ENCODE measurements at places on chromosomes 12 and 14.

- peak; percentile 70 for DNase-seq
These were observed 87.3 kb downstream of the PHLDA1 start for GRCh38 chr12:75944097-75944904.

DNA sequence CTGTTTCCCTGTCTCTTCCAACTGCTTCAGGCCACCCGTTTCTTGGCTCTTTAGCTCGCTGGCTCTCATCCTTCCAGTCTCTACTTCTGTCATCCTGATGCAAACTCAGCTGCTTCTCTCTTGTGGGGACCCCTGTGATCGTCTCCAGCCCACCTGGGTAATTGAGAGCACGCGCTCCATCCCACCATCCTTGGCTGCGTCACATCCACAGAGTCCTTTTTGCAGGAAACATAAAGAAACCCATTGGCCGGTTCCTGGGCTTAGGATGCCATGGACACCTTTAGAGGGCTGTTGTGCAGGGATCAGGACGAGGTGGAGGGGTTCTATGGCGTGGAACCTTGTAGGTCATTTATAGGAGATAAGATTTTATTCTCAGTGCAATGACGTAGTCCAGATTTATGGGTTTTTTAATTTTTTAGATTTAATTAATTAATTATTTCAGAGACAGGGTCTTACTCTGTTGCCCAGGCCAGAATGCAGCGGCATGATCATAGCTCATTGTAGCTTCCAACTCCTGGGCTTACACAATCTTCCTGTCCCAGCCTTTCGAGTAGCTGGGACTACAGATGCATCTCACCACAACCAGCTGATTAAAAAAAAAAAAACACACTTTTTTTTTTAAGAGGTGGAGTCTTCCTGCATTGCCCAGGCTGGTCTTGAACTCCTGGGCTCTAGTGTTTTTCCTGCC lies 82.6 kb downstream of the CCDC92 start:
- no peak for DNase-seq

- DNase-seq: peak; percentile 15
These were observed 84.6 kb downstream of the OTOGL start for GRCh38 chr12:80183939-80184338.

- no peak for DNase-seq
These were observed 49.3 kb downstream of the C14orf132 start for GRCh38 chr14:96088481-96088880.

DNA sequence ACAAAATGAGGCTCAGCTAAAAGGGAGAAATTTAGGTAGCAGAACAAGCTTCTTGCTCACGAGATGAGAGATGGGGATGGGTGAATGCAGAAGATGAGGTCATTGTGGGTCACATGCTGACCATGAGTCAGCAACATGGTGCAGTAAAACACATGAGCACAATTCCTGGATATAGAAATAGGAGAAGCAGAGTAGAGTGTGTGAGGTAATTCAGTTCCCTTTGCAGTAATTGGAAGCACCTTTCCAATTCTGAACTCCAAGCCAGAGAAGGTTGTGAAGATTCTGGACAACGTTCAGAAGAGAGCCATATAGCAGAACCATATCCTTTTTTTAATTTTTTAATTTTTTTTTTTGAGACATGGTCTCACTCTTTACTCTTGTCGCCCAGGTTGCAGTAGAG lies 62.0 kb upstream of the LMNTD1 start:
- DNase-seq: no peak

- DNase-seq: no peak
These were observed 9.7 kb downstream of the MOK start for GRCh38 chr14:102295270-102295669.

- DNase-seq: no peak
These were observed 373.1 kb downstream of the SOX5 start for GRCh38 chr12:23576372-23576771.

- DNase-seq: no peak
These were observed 7.6 kb upstream of the SIX1 start for GRCh38 chr14:60656686-60657455.

GRCh38 chr12:48816143-48816854 lies 2.0 kb upstream of the CACNB3 start:
- no peak for DNase-seq

- DNase-seq: no peak
These were observed 2.9 kb downstream of the PRPF40B start for GRCh38 chr12:49626169-49626835.

DNA sequence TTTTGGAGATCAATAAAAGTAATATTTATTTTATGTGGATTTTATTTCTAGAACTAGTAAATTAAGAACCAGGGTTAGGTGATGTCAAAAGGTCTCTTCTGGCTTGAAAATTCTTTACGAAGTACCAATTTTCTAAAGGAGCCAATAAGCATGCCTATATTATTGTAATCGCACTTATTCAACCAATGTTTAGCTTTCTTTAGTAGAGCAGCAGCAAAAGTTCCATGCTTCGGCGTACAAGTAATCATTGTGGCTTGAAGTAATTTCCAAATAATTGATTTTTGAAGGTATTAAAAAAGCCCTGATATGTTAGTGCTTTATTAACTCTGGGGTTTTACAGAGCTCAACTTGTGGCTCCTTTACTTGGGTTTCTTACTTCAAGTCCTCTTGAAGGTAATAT lies 3.4 kb downstream of the RMST start:
- no peak for DNase-seq

DNA sequence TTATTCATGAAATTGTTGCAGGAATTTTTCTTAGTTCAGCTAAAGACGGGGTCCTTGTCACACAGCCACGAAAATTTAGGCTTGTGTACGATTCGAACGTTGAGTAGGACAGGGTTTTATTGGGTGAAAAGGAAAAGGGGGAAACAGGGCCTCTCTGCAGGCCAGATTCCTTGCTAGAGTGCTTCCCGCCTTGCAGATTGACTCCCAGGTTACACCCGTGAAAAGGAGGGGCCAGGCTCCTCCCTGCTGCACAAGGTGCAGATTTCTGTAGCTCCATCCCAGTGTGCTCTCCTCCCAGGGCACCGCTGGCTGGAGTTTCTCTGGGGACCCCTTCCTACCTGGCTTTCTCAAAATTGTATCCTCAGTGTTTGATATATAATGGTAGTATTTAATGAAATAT lies 221.5 kb downstream of the ERC1 start:
- no peak for DNase-seq

DNA sequence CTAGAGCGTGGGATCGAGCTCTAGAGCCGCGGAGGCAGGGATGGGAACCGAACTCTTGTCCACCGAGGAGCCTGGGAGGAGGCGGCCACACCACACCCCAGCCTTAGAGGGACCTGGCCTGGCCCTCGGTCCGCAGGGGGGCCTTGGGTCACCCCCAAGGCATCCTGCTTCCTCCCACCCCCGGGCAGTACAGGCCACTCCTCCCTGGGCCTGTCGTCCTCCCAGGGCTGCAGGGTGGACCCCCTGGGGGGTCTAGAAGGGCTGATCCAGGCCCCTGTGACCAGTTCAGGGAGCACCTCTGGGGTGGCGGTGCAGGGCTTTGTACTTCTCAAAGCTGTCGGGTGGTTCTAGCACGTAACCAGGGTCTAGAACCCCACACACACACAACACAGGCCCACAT lies 79.1 kb upstream of the FBRSL1 start:
- no peak for DNase-seq

GRCh38 chr12:120235369-120236323 lies 29.9 kb downstream of the PXN start:
- DNase-seq: no peak

DNA sequence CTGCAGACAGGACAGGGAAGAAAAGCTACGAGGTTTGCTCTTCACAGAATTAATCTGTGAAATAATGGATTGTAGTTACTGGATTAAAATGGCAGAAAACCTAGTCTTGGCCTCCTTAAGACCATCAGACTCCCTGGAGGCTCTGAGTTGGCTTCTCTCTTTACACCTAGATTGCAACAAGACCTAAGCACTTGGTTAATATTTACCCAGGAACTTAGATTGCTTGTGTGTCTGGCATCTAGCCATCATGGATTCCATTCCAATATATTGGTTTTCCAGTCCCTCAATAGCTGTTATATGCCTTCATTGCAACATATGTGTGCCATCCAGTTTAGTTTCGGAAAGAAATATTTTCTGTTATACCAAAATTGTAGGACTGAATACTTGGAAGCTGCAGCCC lies 1.9 kb upstream of the GTF2A1 start:
- no peak for DNase-seq

GRCh38 chr12:104544836-104545235 lies 88.1 kb downstream of the CHST11 start:
- DNase-seq: no peak

GRCh38 chr12:127192391-127192790 lies 1074.6 kb upstream of the TMEM132C start:
- no peak for DNase-seq

DNA sequence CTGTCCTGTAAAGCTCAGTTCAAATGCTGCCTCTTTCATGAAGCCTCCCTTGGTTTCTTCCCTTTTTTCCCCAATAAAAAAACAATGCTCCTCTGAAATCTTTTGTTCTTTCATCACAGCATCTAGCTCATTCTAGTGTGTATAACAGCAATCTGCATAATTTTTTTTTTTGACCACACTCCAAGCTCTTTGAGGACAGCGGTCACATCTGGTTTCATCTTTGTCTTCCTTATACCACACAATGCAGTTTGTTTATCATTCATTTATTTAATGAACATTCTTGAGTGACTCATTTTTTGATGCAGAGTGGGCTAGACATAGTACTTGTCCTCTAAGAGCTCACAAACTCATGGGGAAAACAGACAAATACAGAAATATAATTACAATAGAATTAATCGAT lies 7.3 kb downstream of the GNG2 start:
- no peak for DNase-seq

DNA sequence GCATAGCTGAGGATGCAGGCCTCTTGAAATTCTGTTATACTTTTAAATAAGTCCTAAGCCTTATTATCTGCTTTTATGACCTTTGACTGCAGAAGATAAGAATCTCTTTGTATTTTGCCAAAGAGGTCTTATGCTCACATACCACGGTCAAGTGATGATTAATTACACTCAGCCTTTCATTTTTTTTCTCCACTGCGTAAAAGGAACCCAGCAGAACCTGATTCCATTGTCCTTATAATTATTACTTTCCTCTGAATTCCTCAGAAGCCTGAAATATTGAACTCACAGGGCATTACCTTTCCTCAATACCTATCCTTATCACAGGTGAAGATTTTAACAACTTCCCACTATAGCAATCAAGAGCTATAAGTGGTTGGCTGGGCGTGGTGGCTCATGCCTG lies 498.7 kb upstream of the RPL10L start:
- no peak for DNase-seq

DNA sequence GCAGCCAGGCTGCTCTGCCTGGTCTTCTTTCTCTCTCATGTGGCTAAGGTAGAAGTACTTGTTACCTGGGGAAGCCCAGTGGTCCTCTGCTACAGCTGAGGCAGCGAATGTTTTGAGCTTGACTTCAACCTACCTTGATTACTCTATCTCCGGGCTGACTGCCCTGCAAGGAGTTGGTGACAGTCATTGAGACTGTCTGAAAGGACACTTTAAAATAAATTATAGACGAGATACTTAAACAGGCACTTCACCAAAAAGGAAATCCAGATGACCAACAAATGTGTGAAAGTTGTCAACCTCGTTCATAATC lies 474 bp upstream of the CIT start:
- DNase-seq: no peak

- no peak for DNase-seq
These were observed 72.3 kb downstream of the B4GALNT3 start for GRCh38 chr12:531951-532585.

- no peak for DNase-seq
These were observed 120.0 kb downstream of the OTOGL start for GRCh38 chr12:80219345-80219744.

- no peak for DNase-seq
These were observed 199.1 kb downstream of the SLC5A8 start for GRCh38 chr12:101010896-101011295.

DNA sequence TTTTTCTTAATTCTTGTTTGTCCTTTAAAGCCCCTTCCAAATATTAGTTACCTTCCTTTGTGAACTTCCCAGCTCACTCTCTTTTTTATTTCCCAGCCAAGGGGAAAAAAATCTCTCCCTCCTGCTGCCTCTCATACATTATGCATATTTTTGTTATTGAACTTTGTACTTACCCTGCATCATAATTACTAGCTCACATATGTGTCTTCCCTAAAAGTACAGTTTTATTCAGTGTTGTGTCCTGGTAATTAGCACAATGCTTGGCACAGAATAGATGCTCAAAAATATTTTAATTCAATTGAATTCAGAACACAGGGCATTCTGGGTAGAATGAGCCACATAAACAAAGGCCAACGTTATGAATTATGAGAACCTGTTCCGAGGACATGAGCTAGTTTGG lies 91.9 kb downstream of the SCN8A start:
- DNase-seq: no peak

DNA sequence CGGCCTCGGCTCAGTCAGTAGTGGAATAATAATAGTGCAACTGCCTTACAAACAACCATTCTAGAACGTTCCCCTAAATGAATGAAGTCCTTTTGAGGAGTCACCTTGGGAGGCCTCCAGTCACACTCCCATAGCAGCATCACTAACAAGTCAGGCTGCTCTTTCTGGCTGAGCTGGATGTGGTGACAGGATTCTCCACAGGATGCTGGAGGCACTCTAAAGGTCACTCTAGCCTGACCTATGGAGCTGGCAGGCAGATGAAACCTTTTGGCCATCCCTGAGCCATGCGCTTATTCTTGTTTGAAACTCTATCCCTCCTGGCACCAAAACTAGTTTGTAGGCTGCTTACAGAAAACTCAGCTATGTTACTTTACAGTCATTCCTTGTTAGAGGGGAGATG lies 17.9 kb upstream of the TFCP2 start:
- DNase-seq: no peak

DNA sequence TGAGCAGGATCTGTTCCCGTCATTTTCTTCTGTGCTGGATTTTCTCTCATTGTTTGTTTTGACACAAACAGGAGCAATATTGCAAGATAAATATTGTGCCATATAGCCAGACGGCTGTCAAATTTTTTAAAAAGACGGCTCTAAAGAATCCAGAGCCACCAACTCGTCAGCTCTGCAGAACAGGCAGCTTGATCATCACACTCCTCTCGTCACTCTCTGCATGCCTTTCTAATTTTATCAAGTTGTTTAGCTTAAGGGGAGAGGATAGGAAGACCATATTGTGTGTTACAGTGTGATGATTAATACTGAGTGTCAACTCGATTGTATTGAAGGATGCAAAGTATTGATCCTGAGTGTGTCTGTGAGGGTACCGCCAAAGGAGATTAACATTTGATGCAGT lies 562.8 kb downstream of the GALC start:
- no peak for DNase-seq

DNA sequence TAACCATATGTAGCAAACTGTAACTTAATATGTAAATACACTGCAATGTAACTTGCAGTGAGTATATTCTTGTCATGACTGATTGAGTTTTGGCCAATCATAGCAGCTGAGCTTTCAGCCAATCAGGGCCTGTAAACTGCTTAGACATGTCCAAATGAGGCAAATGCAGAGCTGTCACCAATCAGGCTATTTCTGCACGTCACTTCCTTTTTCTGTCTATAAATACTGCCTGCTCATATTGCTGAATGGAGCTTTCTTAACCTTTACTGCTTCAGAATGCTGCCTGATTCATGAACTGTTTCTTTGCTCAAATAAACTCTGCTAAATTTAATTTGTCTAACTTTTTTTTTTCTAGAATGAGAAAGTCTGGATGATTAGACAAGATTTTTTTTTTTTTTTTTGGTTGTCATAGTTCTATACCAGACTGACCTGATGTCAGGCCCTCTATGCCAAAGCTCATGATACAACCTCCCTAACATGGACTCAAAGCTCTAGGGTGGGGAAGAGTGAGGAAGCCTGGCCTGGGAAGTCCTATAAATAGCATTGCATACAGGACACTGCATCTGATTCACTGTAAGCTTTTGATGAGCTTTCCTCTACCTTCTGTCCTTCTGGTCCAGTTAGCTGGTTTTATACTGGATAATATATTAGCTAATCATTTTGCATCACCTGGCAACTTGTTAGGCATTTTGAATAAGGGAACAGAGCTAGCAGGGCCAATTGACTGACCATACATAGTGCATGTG lies 12.0 kb downstream of the MGP start:
- no peak for DNase-seq
